ENCODE measurements at places on chromosomes 4 and X.

DNA sequence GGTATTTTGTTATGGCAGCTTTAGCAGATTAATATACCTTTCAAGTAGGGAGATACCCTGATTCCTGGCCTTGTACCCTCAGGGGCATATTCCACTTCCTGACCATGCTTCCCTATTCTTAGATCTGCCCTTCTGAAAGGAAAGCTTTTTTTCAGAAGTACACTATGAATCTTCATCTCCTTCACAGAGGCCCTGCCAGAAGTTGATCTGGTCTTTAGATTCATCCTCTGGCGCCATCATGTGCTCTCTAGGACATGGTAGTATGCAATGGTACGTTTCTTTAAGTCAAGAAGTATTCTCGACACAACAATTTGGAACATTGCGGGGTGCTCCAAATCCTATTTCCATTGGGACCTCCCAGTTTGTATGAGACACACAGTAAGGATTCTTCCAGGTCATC lies 39.6 kb upstream of the DIPK2B start:
- DNase-seq = no peak

DNA sequence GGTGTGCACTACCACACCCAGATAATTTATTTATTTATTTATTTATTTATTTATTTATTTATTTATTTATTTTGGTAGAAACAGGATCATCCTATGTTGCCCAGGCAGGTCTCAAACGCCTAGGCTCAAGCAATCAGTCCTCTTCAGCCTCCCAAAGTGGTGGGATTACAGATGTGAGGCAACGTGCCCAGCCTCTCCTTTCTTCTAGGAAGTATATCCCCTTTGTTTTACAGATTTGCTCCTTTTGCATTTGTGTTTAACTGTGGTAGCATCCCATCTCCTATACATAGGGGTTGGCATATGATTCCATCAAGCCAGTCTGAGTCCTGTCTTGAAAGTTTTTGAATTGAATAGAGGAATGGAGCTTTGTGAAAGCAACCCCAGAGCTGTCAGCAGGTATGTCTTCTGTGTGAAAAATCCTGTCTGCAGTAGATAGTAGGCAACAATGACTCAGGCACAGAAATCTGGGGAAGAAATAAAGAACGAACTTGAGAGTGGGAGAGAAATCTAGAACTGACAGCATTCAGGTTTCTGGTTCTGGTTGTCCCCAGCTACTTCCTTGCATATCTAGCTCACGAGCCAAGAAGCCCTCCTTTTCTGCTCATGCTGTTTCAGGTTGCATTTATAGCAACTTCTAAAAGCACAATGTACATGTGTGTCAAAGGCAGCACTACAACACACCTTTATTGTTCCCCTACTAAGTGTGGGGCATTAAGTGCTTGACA lies 113.7 kb upstream of the LSM6 start:
- no peak for DNase-seq

GRCh38 chr4:13957871-13958270 lies 330.3 kb upstream of the BOD1L1 start:
- no peak for DNase-seq

DNA sequence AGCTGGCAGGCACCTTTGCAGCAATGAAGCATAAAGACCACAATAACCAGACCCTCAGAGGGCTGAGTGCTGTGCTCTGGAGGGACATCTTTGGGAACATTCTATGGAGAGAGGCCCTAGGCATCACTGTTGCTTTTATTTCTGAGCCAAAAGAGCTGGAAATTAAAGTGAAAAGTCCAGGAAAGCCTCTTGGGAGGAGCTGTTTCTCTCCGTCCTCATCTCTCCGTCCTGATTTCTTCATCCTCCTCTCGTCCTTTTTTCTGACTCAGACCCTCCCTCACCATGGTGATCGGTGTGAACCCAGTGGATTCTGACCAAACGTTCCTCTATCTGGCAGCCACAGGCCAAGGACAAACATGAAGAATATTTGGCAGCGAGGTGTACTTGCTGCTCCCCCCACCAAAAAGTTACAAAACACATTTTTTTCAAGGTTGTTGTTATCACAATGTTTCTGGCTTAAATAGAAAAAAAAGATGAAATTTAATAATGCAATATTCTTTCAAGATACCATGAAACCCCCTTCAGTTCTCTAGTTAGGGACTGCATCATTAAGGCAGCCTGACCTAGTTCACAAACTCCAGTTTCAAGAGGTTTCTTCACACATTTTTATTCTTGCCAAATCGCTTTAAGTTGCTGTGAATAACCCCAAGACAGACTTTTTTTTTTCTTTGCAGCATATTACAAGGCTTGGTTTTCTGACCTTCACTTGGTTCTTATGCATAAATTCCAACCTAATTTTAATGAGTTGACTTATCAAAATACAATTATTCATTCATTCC lies 80.2 kb downstream of the SCD5 start:
- DNase-seq = no peak

GRCh38 chrX:145773006-145773405 lies 44.6 kb upstream of the SLITRK2 start:
- no peak for DNase-seq

- no peak for DNase-seq
These were observed 84.7 kb downstream of the DCTD start for GRCh38 chr4:182832352-182833120.

DNA sequence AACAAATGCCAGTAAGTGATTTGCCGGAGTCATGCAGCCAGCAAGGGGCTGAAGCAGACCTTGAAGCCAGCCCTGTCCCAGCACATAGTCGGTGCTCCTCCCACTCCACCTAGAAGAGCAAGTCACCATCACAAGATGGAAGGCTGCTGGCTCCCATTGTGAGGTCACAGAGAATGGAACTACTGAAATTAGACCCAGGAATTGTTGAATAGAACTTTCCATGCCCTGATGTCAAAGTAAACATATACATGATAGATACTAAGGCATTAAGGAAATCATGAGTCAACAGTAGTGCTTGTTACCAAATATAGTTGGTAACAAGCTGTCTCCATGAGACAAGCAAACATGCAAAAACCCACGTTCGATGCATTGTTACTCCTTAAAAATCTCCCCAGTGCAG lies 177.1 kb upstream of the MID1 start:
- no peak for DNase-seq

DNA sequence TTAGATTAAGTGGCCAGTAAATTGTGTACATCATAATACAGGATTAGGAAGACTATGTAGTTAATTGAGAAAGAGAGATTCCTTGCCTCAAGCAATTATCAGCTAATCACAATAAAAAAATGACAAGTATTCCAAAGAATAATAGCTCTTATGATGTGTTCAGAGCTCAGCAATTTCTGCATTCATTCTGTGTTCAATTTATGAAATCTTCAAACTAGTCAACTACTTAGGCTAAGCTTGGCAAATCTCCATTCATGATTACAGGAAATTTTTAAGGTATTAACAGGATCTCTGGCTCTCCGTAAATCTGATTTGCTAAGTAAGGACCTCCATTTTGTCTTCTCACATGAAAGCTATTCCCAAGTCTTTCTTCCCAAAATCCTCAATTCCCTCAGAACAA lies 256.9 kb upstream of the TEX13A start:
- DNase-seq = no peak

GRCh38 chrX:132953354-132953753 lies 5.1 kb downstream of the HS6ST2 start:
- no peak for DNase-seq

GRCh38 chr4:17336524-17336961 lies 175.3 kb downstream of the QDPR start:
- DNase-seq = no peak

- no peak for DNase-seq
These were observed 178.7 kb downstream of the SLIT2 start for GRCh38 chr4:20430259-20430941.

GRCh38 chr4:70627620-70628019 lies 924 bp upstream of the ENAM start:
- no peak for DNase-seq

- no peak for DNase-seq
These were observed 408.8 kb upstream of the CNKSR2 start for GRCh38 chrX:20965270-20966044.

DNA sequence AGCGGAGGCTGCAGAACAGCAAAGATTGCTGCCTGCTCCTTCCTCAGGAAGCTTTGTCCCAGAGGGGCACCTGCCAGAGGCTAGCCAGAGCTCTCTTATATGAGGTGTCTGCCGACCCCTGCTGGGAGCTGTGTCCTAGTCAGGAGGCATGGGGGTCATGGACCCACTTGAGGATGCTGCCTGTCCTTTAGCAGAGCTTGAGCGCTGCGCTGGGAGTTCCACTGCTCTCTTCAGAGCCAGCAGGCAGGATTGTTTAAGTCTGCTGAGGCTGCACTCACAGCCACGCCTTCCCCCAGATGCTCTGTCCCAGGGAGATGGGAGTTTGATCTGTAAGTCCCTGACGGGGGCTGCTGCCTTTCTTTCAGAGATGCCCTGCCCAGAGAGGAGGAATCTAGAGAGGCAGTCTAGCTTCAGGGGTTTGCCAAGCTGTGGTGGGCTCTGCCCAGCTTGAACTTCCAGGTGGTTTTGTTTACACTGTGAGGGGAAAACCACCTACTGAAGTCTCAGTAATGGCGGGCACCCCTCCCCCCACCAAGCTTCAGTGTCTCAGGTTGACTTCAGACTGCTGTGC lies 10.9 kb downstream of the DCK start:
- DNase-seq = no peak

GRCh38 chrX:6184900-6185515 lies 43.7 kb downstream of the NLGN4X start:
- DNase-seq = no peak

DNA sequence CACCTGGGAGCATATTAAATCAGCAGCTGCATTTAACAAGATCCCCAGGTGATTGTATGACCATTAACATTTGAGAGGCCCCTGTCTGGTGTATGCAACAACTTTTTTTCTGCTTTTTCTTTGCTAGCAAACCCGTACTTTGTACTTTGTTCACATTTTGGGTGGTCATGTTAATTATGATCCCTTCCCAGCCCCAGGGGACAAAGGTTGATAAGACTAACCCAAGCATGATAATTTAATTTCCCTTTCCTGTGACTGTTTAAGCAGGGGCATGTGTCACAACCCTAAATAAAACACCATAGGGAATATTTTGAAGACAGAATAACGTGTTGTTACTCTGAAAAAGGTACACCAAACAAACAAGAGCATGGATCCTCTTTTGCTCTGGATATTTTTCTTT lies 332.0 kb downstream of the PCDH18 start:
- no peak for DNase-seq

DNA sequence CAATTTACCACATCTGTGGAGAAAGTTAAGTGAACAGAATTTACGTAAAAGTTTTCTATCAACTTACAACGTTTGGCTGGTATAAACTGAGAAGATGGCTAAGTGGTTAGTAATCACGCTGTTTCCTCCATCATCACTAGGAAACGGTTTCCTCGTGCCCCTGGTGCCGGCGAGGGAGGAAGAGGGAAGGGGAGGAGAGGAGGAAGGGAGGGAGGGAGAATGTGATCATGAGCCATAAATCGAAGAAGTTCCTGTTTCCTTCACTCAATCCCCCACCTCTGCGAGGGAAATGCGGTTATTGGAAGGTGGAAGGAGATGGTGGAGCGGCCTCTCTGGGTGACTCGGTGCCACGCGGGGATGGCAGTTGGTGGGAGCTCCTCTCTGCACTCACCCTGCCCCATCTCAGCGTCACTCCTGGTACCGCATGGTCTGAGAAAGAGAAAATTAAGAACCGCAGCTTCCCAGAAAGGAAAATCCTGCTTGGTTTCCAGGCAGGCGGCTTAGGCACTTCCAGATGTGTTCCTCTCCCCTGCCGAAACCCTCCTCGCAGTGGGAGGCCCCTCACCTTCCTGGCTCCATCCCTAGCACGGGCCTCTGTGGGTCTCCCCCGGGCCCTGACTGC lies 216.8 kb downstream of the AFAP1 start:
- DNase-seq = no peak

DNA sequence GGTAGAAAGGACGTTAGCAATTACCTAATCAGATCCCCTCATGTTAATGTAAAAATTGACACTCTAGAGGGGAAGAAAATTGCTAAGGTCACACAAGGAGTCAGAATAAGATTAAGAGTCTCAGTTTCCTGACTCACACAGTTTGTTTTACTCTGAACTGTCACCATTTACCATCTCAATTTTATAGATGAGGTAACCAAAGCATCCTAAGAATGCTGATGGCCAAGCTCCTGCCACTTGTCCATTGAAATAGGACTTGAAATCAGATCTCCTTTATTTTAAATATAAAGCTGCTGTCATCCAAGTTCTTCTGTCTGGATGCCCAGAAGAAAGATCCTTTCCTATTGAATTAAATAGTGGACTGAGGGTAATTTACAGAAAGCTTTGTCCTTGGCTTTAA lies 114.8 kb upstream of the VAMP7 start:
- no peak for DNase-seq

GRCh38 chr4:87557348-87557747 lies 28.2 kb upstream of the SPARCL1 start:
- DNase-seq = no peak

DNA sequence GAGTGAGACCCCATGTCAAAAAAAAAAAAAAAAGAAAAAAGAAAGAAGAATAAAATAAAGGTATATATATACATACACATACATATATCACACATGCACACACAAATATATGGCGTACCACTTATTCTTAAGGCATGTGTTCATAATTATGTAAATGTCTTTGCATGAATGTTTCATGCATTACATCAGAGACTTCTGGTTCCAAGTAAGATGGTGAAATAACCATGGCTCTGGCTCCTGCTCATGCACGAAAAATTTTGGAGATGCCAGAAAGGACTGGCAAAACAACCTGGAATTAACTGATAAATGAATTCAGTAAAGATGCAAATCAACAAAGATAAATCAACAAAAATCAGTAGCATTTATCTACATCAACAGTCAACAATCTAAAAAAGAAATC lies 19.7 kb upstream of the FHIP1A start:
- DNase-seq = no peak

- DNase-seq = no peak
These were observed 36.4 kb upstream of the LCORL start for GRCh38 chr4:18057821-18058533.

GRCh38 chr4:149158817-149159216 lies 656.8 kb downstream of the IQCM start:
- DNase-seq = no peak

- DNase-seq = no peak
These were observed 28.8 kb downstream of the RBM47 start for GRCh38 chr4:40600850-40601249.

Measured in DMS79 treated with DMSO at 0.1 percent for 48 hours (cell line).